ENCODE measurements at places on chromosomes 6 and 20. TPM values are rescaled to one million over a fixed set of nuclear protein-coding genes. Genes with fewer than 3 reads are reported as not detected.

DNA sequence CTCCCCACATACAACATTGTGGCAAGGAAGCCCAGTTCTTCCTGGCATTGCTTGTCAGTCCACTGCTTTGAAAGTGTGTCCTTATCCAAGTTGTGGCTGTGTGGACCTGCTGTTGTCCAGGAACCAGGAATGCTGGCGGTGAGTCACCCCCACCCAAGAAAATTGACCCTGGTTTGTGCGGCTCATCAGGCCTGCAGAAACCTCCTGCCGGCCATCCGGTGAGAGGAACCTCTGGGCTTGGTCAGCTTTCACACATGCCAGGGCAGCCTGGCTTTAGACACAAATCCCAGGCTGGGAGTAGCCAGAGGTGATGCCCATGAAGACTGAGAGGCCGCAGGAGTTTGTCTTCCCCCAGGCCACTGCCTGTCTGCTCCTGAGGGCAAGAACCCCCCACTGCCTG lies 223.6 kb downstream of the TTLL2 start:
- DNase-seq: peak; percentile 21

The DNMT3B gene
- total RNA-seq: 1.5 TPM

The DPPA5 gene
- not detected for total RNA-seq

DNA sequence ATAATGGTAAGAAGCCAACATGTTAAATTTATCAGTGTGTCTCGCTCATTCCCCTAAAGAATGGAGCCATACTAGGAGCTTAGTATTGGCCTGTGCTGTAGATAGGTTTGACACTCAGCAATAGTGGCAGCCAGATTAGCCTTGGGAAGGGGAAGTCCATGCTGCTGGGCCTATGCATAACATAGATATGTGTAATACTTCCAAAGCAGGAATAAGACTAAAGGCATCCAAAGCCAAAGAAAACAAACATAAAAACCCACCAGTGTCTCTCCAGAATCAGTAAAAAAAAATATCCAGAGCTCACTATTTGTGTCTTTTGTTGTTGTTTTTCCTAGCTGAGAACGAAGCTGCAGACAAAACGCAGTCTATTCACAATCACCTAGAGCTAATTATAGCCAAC lies 104.2 kb upstream of the STXBP5 start:
- peak; percentile 92 for DNase-seq

The SLC29A1 gene
- total RNA-seq: 13.4 TPM

- DNase-seq: no peak
Observed at GRCh38 chr6:53189554-53189953, 40.9 kb upstream of the GCM1 start.

DNA sequence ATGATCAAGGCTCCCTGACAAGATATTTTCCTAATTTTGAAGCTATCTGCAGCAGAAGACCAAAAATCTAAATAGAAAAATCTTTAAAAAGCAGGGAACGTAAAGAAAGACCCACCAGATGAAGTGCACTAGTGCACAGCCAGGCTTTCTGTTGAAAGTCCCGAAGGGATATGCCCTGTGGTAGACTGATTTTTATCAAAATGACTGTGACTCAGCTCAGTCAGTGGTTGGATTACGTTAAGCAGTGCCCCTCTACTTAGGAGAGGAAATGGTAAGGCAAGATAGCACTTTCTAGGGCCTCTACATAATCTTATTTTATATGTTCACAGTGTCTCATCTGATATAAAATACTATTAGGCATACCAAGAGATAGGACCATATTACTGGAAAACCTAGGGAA lies 123.4 kb upstream of the RAB32 start:
- no peak for DNase-seq

GRCh38 chr6:44386364-44386928 lies 1.1 kb upstream of the CDC5L start:
- peak; percentile 73 for DNase-seq

The COL9A3 gene
- total RNA-seq: 0.17 TPM

DNA sequence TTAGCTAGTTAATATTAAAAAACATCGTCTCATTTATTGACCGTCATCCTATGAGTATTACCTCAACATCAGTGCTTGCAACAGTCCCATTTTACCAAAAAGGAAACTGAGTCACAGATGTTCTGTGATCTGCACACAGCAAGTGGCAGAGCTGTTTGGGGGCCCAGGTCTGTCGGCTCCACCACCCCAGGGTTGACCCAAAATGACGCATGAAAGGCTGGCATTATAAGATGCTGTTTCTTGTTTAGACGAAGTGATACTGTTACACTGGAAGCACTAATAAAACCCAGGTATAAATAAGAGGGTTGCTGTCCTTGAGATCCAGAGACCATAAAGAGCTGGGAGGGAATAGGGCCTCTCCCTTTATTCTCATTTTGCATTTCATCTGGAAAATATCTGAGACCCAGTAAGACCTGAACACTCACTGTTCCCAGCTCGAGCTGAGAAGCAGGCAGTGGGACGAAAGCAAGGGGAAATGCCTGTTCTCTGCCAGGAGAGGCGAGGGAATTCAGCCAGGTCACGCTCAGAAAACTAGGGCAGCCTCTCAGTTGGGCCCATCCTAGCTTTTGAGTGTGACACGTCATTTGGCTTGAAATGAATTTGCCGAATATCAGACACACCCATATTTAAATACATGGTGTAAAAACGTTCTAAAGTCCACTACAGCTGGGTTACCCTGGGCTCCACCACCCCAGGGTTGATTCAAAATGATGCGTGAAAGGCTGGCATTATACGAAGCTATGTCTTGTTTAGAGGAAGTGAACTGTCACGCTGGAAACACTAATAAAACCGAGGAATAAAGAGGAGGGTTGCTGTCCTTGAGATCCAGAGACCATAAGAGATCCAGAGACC lies 1.4 kb upstream of the MICAL1 start:
- peak; percentile 86 for DNase-seq

- DNase-seq: no peak
Observed at GRCh38 chr6:27507041-27507956, 34.4 kb upstream of the ZNF184 start.

The DAAM2 gene
- 25.9 TPM for total RNA-seq

The SYNCRIP gene
- 41.1 TPM for total RNA-seq

The BANF2 gene
- total RNA-seq: not detected

The BMP2 gene
- 15.9 TPM for total RNA-seq

DNA sequence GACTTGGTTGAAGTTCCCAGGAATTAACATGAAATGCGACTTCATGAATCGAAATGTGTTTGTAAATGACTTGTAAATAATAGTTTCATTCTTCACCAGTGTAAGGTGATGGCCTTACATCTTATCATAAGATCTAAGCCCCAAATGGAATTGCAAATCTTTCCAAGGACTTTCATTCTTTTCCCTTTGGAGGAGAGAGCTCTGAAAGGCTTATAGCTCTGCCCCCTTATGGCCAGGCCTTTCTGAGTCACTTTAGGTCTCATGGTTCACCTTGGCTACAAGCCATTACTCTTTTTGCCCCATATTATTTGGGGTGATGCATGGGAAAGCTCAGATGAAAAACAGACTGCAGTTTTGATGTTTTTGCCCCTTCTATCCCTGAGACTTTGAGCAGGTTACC lies 209.1 kb upstream of the BMP2 start:
- no peak for DNase-seq

The SLC22A3 gene
- total RNA-seq: 0.26 TPM

The ESR1 gene
- total RNA-seq: 0.50 TPM

DNA sequence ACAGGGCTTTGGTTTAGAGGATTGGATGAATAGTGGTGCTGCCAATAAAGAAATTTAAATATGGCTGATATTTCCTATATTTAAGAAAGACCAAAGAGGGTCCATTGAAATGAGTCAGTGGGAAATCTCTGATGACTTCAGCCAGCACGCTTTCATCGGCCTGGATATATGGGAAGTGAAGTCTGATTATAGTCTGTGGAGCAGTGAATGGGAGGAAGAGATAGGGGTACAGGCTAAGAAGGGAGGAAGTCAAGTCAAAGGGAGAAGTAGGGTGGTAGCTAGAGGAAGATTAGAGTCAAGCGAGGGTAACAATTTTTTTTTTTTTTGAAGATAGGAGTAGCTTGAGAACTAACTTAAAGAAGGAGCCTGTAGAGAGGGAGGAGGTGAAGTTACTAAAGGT lies 22.7 kb downstream of the SLC16A10 start:
- DNase-seq: no peak

GRCh38 chr6:155444120-155444917 lies 11.3 kb downstream of the NOX3 start:
- DNase-seq: peak; percentile 74

The GOPC gene
- total RNA-seq: 42.1 TPM

DNA sequence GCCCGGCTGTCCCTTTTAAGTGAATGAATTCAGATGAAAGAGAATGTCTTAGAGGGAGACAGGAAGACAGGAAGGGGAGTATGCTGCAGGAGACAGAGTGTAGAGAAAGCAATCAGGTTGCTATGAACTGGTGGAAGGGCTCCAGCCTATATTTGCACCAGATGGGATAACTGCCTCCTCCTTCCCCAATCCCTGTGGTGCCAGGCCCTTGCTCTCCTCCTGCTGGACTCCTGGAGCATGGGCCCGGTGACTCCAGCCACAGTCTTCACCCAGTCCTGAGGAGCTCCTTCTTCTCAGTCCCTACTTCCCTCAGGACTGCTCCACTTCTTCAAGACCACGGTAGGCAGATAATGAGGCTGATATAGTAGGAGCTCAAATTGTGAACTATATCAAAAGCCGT lies 91.8 kb downstream of the TMEM200A start:
- no peak for DNase-seq

The MATN4 gene
- total RNA-seq: under 0.01 TPM

The SRMS gene
- not detected for total RNA-seq

DNA sequence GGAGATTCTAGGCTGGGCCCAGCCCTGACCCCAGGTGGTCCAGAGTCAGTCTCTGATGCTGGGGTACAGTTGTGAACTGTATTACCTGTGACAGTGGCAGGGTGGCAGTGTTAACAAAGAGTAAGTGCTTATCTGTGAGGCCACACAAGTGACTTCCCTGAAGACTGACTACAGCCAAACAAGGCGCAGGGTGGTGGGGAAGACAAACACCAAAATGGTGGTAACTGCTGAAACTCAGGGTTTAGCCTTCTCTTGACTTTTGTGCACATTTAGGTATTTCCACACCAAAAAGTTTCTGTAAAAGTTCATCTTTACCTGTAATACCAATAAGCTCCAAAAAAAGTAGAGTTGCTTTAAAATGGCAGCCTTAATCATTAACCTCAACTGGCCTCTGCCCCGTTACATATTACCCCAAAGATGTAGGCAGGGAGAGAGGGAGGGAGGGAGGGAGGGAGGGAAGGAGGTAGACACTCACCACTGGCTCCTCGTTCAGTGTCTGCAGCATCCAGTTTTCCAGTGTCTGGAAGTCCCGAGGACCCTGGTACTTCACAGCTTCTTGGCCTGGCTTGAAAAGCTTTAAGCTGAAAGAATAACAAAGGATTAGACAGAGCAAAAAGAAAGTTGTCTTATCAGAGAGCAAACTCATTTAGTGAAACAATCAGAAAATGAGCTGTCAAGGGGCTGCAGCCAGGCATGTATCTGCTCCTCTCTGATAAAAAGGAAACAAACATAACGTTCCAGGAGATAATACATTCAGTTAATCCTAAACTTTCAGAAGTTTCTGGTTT lies 11.3 kb downstream of the TXNDC5 start:
- DNase-seq: no peak

DNA sequence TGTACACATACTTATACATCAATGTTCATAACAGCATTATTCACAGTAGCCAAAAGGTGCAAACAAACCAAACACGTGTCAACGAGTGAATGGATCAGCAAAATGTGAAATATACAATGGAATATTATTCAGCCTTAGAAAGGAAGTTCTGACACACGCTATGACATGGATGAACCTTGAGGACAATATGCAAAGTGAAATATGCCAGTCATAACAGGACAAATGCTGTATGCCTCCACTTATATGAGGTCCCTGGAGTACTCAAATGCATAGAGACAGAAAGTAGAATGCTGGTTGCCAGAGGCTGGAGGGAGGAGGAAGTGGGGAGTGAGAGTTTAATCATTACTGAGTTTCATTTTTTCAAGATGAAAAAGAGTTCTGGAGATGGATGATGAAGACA lies 37.8 kb upstream of the IGF2R start:
- DNase-seq: no peak

The PRL gene
- not detected for total RNA-seq

DNA sequence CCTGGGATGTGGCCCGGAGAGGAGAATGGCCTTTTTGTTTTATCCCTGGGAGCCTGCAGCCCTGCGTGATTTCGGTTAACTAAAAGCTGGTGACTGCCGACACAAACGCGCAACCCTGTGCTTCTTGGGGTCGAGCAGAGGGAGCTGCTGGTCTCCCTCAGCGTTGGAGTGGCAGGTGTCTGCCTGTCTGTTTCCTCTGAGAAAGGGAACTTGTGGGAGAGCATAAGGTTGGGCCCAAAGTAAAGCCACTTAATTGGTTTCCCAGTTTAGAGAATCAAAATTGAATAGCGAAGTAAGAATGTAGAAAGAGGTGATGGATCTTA lies 500 bp downstream of the LTV1 start:
- no peak for DNase-seq

DNA sequence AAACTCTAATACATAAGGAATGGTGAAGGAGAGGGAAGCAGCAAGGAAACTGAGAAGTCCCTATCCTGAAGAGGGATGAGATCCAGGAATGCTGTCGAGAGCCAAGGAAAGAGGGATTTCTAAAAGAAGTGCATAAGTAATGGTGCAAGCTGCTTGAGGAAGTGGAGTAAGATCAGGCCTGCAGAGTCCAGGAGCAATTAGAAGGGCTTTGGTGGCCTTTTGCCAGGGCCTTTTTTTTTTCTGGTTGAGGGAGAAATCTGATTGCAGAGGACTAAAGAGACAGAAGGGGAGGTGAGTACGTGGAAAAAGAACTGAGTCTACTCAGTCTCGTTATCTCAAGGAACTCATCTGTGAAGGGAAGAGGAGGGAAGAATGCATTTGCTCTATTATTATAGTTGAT lies 396.2 kb downstream of the UTRN start:
- no peak for DNase-seq

The GSTA2 gene
- not detected for total RNA-seq

GRCh38 chr6:15953152-15953880 lies 175.6 kb upstream of the MYLIP start:
- no peak for DNase-seq

DNA sequence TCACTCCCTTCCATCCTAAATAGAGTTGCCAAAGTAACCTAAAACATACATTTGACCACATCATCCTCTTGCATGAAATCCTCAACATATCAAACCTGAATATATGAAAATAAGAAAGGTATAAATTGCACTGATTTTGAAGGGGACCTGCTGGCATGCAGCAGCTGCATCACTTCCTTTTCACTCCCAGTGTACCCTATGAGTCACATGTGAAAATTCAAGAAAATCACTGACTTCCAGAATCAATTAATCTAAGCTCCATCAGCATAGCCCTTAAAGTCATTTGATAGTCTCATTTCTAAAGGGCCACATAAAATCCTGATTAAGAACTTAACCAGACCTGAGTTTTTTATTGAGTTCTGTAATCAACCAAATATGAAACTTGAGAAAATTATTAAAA lies 24.3 kb downstream of the SNX14 start:
- peak; percentile 75 for DNase-seq

GRCh38 chr20:32767418-32768198 lies 5.4 kb downstream of the DNMT3B start:
- no peak for DNase-seq

The SLC35F1 gene
- under 0.01 TPM for total RNA-seq

- peak; percentile 49 for DNase-seq
Observed at GRCh38 chr6:136657666-136658065, 107.4 kb upstream of the MAP7 start.
